Fibroblast of skin of back (primary cell): ENCODE measurements at places on chromosomes 4 and X.
A peak's percentile ranks its signal among the peaks of the same experiment; 100 is the strongest.

GRCh38 chr4:26206339-26206738 lies 114.5 kb upstream of the RBPJ start:
- peak; percentile 84 for DNase-seq

DNA sequence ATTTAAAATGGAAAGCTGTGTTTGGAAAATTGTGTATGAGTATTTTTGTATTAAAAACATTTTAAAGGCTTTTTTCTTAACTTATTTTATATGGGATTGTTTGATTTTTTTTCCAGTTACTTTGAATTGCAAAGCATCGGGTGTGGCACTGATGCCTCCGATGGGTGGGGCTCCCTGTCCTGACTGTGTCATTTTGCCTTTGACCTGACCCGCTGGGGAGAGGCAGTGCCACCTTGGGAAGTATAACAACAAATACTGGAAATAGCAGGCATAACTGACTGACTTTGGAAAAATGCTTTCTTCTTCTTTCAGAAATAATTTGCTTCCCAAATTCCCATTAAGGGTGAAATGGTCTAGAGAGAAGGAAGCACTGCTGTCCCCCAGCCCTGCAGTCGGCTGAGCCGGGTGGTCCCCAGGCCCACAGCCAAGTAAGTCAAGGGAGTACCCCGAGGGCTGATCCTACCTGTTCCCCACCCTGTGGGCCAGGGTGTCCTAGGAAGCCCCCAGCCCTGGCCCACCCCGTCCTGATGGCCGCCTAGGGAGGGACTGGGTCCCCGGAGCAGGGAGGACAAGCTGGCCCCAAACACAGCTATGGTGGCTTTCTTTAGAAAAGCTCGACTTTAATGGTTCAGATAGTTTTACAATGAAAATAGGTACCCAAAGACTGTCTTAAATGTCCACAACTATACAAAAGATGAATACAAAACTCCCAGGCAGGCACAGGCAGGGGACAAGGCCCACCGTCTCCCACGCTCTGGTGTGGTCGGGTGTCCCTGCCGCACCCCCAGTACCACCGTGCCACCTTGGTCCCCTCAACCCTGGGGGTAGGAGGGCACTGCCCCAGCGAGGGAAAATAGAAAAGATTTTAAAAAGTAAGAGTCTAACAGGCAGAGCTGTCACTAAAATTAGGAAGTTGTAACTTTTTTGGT lies 26.4 kb downstream of the NELFA start:
- no peak for DNase-seq

- no peak for DNase-seq
These were observed 23.8 kb downstream of the SOWAHB start for GRCh38 chr4:76874176-76874575.

GRCh38 chr4:145839151-145839550 lies 99.5 kb downstream of the ZNF827 start:
- DNase-seq, result no peak

DNA sequence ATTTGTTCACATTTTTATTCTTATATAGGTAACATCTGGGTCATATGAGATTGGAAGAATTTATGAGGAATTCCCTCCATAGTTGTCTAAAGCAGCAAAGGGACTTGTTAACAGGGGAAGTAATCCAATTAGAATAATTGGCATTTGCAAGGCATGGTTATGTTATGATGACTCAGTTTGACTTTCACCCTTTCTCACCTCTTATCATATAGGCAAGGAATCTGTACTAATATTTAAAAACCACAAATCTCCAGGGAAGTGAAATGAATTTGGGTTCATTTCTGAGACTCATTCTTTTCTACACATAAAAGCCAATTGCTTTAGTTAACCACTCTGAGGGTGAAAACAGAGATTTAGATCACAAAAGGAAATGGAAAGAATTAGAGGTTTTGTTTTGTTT lies 281.5 kb upstream of the DKK2 start:
- DNase-seq, result peak; percentile 59

GRCh38 chrX:57104406-57104805 lies 16.9 kb downstream of the SPIN2B start:
- no peak for DNase-seq

- peak; percentile 6 for DNase-seq
These were observed 38.7 kb upstream of the FRAS1 start for GRCh38 chr4:78018271-78019049.

DNA sequence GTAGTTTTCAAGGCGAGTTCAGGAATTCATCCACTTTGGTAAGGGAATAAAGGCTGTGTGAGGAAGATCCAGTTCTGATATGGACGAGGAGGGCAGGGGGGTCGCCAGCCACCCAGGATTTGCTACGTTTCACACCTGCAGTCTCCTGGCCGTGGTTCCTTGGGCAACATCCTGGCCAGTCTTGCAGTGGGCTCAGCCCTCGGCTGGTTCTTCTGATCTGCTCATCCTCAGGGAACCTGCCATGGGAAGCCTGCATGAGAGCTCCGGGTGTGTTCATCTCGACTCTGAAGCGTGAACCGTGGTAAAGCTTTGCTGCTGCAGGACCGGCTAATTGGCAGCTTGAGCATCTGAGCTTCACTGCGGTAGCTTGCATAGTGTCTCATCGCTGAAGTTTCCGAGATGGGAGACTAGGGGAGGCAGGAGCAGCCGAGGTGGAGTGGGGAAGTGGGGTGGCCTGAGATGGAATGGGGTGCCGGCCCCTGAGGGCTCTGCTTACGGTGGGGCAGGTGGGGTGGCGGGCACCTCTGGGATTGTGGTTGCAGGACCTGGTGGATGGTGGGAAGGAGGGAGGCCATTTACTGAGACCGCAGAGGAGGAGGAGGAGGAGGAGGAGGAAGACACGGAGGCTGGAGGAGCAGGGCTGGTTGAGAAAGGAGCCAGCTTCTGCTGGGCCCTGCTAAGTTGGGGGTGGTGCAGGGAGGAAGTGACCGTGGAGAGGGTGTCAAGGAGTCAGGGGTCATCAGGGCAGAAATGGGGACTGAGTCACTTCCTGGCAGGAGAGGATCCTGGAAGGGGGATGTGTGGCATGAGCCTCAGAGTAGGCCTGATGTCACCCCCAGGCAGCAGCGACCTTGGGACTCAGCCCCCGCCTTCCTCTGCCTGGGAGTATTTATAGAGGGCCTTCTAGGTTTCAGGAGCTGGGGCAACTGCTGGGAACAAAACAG lies 213.1 kb upstream of the PSAPL1 start:
- DNase-seq, result peak; percentile 72

- DNase-seq, result no peak
These were observed 472.7 kb downstream of the ARAP2 start for GRCh38 chr4:35771571-35771970.

DNA sequence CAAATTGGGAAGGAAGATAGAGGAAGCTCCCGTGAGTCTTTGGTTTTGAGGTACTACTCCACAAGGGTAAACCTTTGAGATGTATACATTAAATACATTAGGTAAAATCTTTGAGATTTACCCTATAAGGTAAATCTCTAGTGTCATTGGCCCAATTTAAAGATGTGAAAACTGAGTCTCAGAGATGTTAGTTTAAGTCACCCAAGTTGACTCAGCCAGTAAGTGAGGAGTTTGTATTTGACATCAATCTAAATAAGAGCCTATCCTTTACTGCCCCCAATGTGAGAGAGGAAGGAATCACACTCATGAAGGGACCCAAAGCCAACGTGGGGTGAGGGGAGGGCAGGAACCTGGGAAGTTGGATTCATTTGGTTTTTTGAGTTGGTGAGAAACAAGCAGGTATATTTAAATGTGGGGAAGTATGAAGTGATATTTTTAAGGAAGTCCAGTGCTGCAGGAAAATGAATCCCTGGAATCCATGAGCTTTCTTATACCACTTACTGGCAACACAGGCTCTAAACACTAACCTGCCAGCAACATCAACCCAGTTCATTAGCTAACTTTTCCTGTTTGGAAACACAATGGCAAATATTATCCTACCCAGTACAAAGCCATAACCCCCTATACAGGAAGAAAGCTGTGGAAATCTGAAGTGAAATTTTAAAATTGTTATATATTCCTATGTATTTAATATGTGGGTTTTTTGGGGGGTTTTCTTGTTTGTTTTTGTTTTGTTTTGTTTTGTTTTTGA lies 55.3 kb downstream of the PALLD start:
- DNase-seq, result peak; percentile 34

DNA sequence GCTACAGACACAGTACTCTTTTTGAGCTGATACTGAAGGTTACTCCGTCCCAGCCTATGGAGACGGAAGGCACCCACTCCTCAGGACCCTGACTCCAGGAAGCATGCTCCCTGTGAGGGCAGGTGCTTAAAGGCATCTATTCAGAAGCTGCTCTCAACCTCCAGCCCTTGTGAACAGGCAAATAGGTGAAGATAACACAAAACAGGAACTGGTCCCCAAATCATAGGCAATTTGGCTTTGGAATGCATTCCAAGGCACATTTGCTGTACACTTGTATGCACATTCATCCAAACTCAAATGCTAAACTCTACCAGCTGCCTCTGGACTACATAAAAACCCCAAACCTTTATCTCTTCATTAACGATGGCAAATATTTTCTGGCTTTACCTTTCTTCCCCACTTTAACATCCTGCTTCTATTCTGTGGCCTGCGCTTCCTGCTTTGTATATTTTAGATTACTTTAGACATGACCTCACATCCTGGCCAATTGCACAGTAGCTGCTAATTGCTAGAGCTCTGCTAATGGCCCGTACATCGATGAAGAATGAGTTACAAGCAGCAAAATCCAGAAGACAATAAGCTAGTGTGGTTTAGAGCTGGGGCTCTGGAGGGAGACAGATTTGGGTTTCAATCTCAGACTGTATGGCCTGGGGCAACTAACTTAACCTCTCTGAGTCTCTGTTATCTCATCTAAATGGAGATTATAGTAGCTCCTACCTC lies 3.2 kb downstream of the SEL1L3 start:
- DNase-seq, result no peak

GRCh38 chrX:81278616-81279015 lies 76.7 kb downstream of the SH3BGRL start:
- DNase-seq, result no peak

DNA sequence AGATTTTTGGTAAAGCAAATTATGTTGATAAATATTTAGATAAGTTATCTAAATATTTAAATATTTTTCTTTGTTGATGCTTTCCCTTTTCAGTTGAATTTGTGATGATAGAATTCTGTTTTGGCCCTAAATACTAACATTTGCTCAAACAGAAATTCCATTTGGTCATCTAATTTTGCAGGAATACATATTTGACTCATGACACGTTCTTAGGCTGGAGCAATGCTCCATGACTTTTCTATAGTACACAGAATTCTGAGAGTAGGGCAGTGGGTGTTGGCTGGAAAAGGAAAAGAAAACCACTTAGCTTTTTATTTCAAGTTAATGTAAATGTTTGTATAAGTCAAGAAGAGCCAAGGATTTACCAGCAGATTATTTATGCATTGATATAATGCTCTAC lies 58.6 kb upstream of the GK2 start:
- DNase-seq, result peak; percentile 62

- DNase-seq, result peak; percentile 94
These were observed at the start of gene SAT1 for GRCh38 chrX:23782863-23783588. Gene SAT1 (plus strand): TSS chrX:23783173. CDS start chrX:23783352, 179 bp downstream.

- peak; percentile 5 for DNase-seq
These were observed 806.3 kb downstream of the STIM2 start for GRCh38 chr4:27666943-27667342.

DNA sequence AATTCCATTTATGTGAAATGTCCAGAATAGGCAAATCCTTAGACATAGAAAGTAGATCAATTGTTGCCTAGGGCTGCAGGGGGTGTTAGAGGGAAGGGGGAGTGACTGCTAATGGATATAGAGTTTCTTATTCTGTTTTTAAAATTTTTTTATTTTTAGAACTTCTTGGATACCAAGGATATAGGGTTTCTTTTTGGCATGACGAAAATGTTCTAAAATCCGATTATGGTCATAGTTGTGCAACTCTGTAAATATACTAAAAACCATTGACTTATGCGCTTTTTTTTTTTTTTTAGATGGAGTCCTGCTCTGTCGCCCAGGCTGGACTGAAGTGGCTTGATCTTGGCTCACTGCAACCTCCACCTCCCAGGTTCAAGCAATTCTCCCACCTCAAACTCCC lies 125.2 kb upstream of the USP9X start:
- DNase-seq, result no peak

DNA sequence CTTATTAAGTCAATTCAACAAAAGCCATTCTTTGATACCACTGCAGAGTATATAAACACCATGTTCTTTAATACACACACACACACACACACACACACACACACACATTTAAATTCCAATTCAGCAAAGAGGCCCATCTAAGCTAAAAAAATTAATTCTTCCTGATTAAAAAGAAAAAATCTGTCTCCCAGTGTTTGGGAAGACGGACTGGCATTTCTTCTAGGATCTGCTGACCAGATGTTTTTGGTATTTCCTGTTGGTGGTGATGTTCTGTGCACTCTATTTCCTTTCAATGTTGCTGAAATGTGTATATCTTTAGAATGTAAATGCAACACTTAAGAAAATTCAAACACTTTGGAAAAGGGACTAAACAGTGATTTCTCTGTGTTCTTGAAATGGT lies 243.8 kb downstream of the THOC2 start:
- DNase-seq, result peak; percentile 34

- no peak for DNase-seq
These were observed 183.3 kb downstream of the KDR start for GRCh38 chr4:54941994-54942552.

DNA sequence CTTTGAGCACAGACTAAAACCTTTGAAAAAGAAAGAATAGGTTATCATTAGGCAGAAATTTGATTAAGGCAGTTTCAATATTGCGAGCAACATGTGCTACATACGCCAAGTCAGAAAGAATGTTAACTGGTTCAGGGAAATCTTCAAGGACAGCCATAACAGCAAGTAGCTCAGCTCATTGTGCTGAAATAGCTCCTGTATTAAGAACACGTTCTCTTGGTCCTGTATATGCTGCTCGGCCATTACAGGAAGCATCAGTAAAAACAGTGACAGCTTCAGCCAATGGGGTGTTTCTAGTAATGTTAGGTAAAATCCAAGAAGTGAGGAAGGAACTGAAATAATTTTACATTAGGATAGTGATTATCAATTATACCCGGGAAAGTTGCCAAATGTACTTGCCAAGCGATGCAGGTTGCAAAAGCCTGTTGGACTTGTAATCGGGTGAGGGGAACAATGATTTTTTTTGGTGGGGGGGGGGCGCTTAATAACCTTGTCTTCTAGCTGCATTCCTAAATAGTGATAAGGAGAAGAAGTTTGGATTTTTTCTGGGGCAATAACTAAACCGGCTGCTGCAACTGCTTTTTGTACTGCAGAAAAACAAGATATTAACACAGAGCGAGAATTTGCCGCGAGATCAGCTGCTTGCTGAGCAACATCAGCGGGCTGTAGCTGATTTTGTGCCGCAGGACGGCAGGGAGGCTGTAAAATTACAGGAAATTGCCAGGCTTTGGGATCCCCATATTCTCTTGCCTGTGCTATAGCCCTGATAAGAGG lies 49.4 kb upstream of the RASSF6 start:
- no peak for DNase-seq

GRCh38 chr4:1293991-1294390 lies 4.3 kb downstream of the MAEA start:
- no peak for DNase-seq
